NCI-H2107 (cell line): ENCODE measurements at places on chromosomes 5 and 9.

DNA sequence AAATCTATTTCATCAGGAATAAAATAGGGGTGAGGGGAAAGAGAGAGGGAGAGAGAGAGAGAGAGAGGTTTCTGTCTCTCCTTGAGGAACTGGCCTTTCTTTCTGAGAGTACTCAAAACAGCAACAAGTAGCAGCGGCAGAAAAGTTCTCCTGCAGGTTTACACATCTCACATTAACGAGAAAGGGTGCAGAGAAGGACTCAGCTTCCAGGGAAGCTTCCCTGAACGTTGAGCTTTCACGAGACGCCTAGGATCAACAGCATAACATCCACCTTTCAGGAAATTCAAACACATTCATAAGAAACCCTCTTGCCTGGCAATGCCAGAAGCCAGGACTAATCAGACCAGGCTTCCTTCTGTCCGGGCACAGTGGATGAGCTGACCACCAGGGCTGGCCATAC lies 162.9 kb downstream of the ZDHHC21 start:
- DNase-seq: no peak

GRCh38 chr9:118418887-118419565 lies 714.8 kb downstream of the TLR4 start:
- DNase-seq: no peak

DNA sequence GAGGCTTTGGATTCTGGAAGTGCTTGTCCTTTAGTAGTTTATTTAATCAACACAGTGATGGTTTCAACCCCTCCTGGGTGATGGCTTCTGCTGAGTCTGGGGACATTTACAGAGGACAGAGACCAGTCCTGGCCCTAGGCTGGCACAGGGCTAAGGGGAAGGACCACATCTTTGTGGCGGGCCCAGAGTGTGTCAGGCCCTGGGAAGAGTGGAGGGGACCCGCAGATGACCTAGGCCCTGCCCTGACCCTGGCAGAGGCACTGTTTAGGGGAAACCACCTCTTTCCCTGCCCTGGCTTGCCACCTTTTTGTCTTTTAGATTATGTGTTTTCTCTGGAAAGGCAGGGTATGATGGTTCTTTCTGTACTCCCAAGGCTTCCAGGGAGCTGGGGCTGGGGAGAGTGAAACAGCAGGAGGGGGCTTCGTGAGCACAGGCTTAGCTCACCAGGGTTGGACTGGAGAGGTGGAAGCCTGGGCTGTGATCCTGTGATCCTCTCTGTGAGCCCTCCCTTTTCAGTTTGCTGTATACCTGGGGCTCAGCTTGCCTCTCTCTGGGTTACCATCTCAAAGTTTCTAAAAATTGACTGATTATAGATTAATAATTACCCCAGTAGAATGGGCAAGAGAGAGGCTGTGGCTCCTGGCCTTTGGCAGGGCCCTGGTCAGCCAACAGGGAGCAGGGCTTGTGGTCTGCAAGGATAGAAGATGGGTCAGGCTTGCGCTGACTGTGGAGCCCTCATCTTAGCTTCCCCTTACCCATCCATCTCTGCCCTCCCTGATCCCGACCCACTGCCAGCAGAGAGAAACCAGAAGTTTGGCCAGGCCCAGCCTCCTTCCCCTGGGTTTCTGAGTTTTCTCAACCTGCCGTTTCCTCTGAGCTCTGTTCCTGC lies 1.7 kb upstream of the SYNPO start:
- no peak for DNase-seq

GRCh38 chr5:74380193-74380592 lies 260.3 kb downstream of the ENC1 start:
- no peak for DNase-seq
